ENCODE measurements at places on chromosomes 1 and 21.

- DNase-seq: peak; percentile 10
Measured at GRCh38 chr1:218900615-218901014, 273.1 kb upstream of the LYPLAL1 start.

GRCh38 chr1:6034750-6035096 lies 11.0 kb upstream of the KCNAB2 start:
- no peak for DNase-seq

GRCh38 chr1:231855926-231856325 lies 229.3 kb downstream of the DISC1 start:
- no peak for DNase-seq

DNA sequence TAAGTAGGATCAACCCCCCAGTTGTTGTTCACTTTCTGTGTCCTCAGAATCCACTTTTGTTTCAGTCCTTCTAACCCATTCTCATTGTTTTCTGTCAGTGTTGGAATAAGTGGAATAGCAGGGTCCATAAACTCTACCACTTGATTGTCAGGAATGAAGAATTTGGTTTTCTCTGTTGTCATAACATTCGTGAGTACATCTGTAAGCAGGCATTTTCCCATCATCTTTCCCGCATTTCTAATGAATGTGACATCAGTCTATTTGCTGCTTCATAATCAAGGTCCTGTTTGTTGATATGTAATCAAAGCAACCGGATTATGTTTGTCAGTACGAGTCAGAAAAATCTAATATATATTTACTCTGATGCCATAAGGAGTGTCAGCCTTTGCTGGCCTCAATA lies 147.1 kb downstream of the KIF26B start:
- no peak for DNase-seq

- no peak for DNase-seq
Measured at GRCh38 chr1:60835649-60836048, 246.7 kb upstream of the NFIA start.

GRCh38 chr1:165871311-165872067 lies 44.1 kb downstream of the UCK2 start:
- peak; percentile 68 for DNase-seq

- no peak for DNase-seq
Measured at GRCh38 chr1:195529881-195530280, 1078.4 kb downstream of the KCNT2 start.

DNA sequence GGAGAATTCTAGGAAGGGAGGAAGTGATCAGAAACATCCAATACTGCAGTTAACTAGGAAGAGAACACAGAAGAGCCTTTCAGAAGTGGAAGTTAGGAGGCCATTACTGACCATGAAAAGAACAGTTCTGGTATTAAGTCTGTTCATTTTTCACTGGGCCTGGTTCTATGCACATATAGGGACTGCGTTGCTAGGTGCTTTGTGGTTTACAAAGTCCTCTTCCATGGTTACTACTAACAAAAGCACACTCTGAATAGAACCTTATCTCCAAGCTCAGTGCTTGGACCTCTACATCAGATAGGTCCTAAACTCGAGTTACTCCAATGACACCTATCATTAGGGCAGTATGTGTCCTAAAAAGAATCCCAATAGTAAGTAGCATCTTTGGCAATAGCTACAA lies 75.4 kb downstream of the RPAP2 start:
- no peak for DNase-seq

DNA sequence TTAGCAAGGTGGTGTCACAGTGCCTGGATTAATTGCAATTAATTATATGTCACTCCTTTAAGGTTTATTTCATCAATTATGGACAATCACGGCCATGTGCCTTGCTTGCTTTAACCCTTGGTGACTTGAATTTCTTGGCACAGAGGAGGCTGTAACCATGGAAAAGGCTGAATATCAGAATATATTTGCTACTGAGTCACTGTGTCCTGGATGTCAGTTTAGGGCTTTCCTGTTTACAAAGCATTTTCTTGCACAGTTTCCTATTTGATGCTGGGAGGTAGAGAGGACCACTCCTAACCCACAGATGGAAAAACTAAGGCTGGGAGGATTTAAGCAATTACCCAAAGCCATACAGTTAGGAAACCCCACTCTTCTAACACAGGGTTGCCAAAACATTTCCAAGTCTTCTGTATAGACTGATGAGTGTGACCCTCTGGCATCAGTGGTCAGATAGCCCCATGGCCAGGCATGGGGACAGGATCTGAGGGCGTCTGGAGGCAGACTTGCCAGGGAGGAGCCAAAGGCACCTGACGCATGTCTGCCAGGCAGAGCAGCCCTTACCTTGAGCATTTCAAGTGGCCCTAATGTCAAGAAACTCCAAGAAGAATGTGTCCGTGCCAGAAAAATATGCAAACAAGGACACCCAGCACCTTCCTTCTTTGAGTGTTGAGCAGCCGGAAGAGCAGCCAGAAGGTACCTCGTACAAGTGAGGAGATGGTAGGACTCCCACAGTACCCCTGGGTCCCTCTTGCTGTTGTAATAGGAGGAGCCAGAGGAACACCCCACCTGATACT lies 34.4 kb downstream of the KCNN3 start:
- DNase-seq: no peak

DNA sequence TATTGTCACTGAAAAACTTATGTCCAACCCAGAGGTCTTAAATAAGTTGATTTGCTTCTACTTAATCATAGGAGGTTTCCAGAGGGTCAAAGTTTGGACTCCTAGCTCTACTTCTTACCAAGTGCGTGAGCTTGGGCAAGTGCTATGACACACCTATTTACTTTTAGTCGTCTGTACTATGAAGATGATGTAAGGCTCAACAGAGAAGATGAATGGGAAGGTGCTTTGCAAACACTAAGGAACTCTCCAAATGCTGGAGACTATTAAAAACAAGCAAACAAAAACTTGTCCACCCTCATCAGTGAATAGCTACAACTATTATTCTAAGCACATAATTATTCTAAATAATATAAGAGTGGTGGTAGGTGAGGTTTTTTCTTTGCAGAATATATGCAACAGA lies 232.3 kb upstream of the USP24 start:
- no peak for DNase-seq

DNA sequence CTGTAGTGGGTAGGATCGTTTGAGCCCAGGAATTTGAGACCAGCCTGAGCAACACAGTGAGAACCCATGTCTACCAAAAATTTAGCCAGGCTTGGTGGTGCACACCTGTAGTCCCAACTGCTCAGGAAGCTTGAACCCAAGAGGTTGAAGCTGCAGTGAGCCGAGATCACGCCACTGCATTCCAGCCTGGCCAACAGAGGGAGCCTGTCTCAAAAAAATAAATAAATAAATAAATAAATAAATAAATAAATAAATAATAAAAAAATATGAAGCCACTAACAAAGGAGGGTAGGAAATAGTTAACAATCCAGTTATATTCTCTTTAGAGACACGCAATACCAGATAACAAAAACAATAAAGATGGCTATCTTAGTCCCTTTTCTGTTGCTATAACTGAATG lies 11.9 kb upstream of the CBR3 start:
- DNase-seq: no peak

DNA sequence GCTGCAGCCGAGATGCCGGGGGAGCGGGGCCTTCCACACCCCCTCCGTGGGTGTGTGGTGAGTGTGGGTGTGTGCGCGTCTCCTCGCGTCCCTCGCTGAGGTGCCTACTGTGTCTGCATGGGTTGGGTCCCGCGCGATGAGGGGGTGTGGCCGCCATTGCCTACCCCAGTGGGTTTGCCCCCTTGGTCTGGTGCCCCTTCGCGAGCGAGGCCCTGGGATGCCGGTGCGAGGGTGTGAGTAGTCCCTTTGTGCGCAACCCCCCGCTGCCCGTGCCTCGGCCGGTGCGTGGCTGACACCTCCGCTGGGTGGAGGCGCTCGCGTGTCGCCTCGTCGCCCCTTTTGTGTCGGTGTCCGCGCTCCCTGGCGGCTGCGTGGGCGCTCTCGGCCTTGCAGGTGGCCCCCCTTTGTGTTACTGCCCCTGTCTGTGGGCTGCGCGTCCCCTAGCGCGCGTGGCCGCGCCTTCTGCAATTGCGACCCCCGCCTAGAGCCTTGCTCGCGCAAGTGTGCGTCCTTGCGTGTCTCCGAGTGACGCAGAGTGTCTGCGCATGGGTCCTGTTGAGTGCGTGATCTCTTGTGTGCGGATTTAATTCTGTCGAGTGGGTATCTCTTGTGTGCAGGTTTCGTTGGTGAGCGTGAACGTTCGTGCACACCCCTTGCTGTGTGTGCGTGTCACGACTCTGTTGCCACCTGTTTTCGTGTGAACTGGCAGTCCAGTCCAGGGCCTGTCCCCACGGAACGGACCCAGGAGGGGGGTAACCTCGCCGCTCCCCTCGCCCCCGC lies 553 bp downstream of the TTC3 start:
- DNase-seq: peak; percentile 56

Measured in astrocyte (in vitro differentiated cells and primary cell).